Central memory CD8-positive, alpha-beta T cell (primary cell): ENCODE measurements at places on chromosomes 7 and 10.

- no peak for DNase-seq
Measured at GRCh38 chr7:28356619-28357018, 55.7 kb upstream of the CREB5 start.

DNA sequence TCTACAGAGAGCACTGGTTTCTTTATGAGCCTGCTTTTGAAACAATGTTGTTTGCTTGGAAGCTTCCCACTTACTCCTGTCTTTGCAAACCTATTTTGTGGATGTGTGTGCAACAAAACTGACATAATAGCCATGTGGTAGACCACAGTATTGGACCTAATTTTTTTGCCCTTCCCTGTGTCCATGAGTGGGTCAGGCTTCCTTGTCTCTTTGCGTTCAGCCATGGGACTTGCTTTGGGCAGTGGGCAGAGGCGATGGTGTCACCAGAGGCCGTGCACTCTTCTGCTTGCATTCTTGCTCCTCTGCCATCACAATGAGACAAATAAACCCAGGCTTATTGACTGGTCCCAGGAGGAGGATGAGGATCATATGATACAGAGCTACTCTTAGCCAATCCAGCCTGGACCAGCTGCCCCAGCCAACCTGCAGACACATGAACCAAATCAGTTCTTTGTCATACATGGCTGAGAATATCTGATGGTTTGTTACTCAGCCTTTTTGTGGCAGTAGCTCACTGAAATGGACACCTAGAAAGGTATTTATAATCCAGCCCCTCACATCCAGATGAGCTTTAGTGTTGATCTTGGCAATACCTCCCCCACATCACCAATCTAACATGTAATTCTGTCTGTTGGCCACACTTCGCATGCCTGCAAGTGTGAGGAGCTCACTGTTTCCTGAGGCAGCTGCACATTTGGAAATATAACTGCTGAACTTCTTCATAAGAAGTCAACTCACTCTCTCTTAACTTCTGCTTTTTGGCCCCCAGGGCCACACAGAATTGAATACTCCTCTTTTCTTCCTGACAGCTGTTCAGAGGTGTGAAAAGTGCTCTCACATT lies 427.8 kb upstream of the ZMIZ1 start:
- DNase-seq = no peak

- no peak for DNase-seq
Measured at GRCh38 chr10:133140417-133141143, 19.4 kb upstream of the KNDC1 start.

DNA sequence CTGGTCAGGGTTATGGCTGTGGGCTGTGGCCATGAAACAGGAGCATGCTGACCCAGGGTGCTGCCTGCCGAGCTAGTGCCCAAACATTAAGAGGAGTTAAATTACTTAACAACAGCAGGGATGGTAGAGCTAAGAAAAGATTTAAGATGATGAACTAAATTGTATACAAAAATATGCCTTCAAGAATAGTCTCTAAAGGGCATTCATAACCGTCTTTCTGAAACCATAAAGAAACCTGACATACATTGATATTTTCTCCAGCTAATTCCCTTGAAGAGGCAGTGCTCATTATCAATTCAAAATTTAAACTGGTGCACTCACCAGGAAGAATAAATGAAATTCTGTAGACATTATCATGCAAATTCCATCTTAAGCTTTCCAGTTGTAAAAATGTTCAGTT lies 265.8 kb upstream of the TAC1 start:
- no peak for DNase-seq

GRCh38 chr10:73907841-73908517 lies 3.0 kb upstream of the PLAU start:
- DNase-seq = no peak

DNA sequence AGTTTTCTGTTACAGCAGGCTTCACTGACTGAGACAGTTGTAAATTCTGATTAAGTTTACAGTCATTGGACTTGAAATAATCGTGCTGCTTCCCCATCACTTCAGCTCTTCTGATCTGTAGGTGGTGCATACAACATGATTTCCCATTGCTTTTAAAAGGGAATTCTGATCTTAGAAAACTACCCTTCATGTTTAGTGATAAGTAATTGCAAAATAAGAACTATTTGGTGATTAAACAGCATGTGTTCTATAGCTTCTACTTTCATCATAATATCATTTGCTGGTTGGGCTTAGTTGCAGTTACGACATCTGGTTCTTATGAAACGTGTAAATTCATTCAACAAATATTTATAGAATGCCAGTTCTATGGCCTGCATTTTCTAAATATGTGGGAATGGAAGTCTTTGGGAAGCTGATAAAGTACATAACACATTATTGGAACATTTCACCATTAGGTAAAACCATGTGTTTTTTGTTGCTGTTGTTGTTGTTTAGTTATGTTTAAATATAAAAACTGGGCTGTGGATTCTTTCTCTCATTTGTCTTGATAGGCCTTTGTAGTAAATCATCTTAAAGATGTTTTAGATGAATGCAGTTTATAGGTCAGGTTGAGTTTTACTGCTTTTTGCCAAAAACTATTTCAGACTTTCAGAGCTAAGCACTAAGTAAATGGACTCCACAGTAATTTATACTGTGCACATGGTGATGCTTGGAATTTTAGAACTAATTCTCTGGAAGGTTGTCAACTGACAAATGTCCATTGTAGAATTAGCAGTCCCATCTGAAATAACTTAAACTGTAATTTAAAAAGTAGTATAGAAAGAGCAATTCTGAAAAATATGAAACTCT lies 13.1 kb downstream of the GNAI1 start:
- DNase-seq = no peak

DNA sequence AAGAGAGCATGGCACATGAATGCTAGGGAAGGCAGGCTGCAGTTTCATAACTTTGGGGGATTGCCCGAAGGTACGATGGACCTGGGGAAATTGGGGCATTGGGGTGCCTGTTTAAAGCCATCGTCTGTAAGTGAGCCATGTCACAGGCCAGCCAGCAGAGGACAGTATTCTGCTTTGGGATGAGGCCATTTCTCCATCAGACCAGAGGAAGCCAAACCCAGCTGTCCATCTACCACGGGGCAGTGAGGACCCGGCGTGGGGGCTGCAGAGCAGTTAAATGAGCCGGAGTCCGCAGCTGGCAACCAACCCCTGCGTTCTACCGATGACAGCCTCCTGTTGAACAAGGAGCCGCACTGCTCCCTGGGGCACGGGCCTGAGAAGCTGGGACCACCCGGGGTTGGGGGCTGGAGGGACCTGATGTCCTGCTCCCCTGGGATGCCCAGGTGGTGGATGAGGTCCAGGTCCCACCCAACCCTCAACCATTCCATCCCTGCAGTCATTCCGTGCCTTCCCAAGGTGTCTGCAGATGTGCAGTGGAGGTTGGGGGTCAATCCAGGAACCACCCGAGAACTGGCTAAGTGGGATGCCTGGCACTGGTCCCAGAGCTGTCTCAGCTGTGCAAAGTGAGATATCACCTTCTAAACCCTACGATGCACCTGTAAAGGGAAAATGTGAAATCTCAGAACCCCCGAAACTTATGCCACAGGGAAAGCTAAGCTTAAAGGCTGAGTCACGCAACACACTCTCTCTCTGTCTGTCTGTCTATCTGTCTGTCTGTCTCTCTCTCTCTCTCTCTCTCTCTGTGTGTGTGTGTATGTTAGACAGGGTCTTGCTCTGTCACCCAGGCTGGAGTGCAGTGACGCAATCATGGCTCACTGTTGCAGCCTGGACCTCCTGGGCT lies 12.1 kb upstream of the RHBDD2 start:
- no peak for DNase-seq

GRCh38 chr10:83333566-83333965 lies 805.7 kb upstream of the GHITM start:
- DNase-seq = no peak

DNA sequence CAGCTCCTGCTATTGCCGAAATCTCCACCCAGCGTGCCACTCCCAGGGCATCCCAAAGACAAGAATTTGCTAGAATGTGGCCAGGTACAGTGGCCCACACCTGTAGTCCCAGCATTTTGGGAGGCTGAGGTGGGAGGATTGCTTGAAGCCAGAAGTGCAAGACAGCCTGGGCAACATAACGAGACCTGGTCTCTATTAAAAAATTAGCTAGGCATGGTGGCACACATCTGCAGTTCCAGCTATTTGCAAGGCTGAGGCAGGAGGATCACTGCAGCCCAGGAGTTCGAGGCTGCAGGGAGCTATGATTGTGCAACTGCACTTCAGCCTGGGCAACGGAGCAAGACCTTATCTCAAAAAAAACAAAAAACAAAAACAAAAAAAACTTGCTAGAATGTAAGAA lies 73.3 kb upstream of the LYZL2 start:
- DNase-seq = no peak

- DNase-seq = no peak
Measured at GRCh38 chr10:125082881-125083575, 77.3 kb downstream of the CTBP2 start.

GRCh38 chr7:139127648-139128047 lies 18.1 kb upstream of the ZC3HAV1 start:
- no peak for DNase-seq

DNA sequence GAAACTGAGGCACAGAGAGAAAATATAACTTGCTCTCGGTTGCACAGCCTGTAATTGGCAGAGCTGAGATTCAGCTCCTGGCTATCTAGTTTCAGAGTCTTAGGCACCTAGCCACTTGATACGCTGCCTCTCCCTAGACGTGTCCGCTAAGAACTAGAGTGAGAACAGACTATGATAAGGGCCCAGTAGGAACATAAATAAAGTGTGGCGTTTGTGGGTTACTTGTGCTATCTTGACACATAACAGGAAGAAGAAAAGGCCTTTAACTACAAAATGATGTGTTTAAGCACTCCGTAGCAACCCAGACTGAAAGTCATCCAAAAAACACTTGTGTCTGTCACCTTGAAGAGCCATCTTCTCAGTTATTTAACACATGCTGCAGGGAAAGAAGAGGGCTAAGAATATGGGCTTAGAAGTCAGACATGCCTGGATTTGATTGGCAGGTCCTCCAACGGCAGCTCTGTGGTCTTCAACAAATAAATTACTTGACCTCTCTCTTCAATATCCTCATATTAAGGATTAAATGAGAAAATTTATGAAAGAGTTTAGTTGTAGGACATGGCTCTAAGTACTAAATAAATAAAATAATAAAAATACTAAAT lies 96.2 kb downstream of the SGMS1 start:
- peak; percentile 41 for DNase-seq

DNA sequence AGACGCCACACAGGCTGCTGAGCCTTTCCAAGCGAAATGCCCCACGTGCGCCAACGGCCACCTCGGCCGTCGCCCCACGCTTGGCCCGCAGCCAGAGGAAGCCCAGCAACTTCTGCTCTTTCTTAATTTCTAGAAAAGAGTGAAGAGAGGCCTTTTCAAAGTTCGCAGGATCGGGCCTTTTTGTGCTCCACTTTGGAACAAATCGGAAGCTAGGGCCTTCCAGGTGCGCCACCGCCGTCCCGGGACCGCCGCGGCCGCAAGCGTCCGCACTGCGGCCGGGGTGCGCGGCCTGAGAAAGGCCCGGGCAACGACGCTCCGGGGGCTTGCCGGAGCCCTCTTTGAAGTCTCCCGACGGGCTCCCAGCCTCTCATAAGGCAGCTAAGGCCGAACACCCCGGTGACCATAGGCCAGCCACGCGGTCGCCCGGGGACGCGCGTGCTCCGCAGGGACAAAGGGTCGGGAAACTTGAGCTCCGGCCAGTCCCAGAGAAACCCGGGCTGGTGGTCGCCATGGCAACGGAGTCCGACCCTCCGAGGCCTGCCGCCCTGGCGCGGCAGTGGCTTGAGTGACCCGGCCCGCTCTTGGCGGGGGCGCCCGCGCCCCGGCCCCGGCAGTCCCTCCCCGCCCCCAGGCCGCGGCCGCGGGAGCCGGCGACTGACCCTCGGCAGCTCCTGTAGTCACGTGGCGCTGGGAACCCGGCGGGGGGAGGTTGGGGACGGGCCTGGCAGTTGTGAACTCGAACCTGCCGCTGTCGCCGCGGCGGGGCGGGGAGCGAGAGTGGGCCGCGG lies at the start of gene REPIN1:
Gene REPIN1, plus strand, starts transcription at position 727 of the 788 bp plus-strand sequence. CDS start 890 bp downstream, outside the sequence.
- peak; percentile 57 for DNase-seq

GRCh38 chr7:134827889-134828288 lies 48.5 kb downstream of the CALD1 start:
- no peak for DNase-seq

DNA sequence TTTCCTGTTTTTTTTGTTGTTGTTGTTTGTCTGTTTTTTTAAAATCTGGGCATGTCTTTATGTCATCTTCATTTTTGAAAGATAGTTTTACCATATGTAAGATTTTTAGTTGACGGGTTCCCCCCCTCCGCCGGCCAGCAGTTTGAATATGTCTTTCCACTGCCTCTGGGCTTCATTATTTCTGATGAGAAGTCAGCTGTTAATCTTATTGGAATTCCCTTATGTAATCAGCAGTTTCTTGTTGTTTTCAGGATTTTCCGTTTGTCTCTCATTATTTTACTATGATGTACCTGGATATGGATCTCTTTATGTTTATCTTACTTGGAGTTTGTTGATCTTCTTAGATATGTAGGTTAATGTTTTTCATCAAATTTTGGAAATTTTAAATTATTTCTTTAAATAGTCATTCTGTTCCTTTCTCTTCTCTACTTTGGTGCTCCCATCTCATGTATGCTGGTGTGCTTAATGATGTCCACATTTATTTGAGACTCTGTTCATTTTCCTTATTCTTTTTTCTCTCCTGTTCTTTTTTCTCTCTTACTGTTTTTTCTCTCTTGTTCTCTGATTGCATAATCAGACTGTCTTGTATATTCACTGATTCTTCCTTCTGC lies 9.7 kb downstream of the EXOC6 start:
- no peak for DNase-seq

GRCh38 chr10:77859865-77860282 lies 66.7 kb downstream of the DLG5 start:
- DNase-seq = no peak

DNA sequence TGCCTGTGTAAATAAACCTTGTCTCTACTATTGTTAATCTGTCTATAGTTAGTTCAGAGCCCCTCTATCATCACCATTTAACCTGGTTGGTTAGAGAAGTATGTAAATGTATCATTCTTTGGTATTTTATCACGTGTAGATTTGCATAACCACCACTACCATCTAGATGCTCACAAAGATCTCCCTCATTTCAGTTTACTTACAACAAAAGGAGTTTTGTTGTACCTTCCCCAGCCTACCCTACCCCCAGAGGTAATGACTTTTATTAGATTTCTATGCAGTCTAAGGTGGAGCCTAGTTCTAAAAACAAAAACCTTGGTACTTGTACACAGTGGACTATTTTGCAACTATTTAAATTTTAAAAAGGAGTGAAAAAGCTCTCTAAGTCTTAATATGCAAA lies 17.5 kb downstream of the ACADSB start:
- no peak for DNase-seq

- no peak for DNase-seq
Measured at GRCh38 chr10:4512196-4512595, 313.8 kb upstream of the AKR1E2 start.
